ENCODE measurements at places on chromosomes 4 and X.

DNA sequence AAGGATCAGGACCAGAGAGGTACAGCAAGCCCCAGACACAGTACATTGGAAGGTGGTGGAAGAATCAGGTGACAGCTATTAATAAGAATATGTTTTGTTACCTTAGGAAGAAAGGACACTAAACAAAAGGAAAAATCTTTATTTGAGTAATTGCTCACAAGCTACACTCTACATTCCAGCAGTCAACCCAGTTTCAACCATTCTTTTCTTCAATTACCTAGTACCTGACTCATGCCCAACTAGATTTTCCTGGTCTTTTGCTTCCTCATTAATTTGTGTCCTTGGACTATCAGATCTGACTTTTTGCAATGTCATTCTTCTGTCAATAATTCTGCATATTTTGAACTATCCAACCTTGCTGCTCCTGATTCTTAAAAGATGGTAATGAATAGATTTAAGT lies 22.5 kb upstream of the GLRA2 start:
- DNase-seq = no peak

GRCh38 chr4:19256823-19257222 lies 994.9 kb upstream of the SLIT2 start:
- no peak for DNase-seq

DNA sequence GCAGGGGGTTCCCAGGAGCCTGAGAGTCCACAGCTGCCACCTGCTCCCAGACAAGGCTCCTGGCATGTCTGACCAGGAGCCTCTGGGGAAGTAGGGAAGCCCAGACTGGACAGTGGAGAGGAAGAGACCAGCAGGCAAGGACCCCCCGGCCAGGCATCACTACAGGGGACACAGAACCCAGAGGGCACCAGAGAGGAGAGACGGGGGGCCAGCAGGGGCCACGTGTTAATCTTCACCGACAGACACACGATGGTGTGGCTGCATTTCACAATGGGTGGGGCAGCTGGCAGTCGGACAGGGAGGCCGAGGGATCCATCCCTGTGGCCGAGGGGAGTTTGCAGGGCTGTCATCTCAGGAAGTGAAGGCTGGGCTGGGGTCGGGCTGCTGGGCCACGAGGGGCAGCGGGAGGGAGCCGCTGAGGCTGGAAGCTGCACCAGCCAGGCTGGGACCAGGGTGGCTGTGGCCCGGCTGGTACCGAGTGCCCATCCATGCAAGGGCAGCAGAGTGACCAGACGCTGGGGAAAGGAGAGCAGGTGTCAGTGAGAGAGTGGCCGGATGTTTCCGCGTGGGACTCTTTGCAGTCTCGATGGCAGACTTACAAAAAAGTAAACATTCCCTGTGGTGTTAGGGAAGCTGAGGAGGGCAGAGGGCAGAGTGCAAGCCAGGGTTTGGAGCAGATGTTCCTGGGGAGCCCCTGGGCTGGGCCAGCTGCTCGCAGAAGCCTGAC lies 4.7 kb downstream of the PDE6B start:
- no peak for DNase-seq

GRCh38 chrX:13430136-13430827 lies 110.4 kb upstream of the ATXN3L start:
- no peak for DNase-seq

- no peak for DNase-seq
Measured at GRCh38 chr4:94634271-94634670, 123.5 kb upstream of the BMPR1B start.

DNA sequence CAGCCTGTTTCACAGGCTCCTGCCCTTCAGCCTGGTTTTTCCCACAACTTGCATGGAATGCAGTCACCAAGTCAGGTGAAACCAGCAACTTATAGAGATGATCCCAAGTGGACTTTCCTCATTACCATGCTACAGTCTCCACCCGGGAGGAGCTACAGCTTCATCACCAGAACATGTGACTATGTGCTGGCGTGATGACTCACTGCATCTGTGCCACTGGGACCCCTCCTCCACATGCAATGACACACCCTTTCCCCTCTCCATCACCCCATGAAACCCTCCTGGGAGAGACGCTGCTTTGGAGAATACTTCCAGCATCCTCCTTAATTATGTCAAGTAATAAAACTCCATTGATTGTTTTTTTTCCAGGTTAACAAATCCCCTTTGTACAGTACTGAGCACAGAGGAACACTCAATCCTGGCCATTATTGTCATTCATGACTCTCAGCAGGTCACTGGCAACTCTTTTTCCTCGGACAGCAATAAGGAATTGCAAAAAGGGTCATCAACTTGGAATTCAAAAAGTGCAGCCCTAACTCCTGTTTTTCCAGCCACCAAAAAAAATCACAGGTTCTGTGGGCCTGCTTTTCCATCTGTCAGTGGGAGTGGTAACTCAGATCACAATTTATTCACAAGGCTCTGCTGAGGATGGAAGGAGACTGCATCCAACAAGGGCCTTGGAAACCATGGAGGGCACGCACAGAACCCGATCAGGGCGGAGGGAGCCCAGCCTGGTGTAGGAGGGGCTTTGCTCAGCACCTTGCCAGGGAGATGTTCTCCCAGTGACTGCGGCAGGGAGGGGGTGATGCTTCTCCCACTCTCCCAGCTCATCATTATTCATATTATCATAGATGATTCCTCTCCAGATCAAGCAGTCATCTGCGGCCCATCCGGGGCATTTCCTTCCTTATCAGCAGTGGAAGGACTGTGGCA lies 17.4 kb downstream of the QDPR start:
- no peak for DNase-seq

Data from activated CD4-positive, alpha-beta T cell treated with anti-CD3 and anti-CD28 coated beads, Interleukin-2, amount 50 U/mL, for 48 hours (primary cell).